Cardiac septum (tissue), 1 donor: ENCODE measurements at places on chromosomes 4 and X. TPM values are rescaled to one million over a fixed set of nuclear protein-coding genes. Genes with fewer than 3 reads are reported as not detected.

DNA sequence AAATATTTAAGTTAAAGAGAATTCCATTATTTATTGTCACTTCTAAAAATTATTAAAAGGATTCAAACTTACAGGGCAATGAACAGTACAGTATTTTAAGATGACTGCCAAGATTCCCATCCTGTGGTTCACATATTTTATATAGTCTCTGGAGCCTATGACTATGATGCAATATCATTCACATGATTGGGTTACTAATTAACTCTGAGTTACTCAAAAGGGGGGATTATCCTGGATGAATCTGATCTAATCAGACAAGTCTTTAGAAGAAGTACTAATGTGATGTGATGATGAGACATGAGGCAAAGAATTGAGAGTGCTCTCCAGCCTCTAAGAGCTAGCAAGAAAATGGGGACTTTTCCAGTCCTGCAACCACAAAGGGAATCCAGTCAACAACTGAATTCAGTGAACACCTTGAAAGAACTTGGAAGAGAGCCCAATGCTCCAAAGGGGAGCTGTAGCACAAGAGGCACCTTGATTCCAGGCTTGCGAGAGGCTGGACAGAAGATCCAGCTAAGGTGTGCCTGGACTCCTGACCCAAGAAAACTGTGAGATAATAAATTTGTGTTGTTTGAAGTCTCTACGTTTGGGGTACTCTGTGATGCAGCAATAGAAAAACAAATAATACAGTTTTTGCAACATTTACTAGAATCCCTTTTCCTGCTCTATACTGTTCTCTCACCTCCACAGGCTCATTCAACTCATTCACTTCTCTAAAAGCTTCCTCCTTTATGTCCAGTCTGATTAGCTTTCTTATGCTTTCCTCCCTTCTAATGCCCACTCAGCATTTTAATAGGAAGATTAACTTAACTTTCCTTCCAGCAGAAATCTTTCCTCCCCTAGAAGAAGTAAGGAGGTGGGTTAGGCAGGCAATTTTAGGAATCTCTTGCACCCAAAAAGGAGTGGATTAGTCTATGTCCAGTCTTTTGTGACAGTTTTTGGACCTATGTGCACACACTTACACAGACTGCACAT is 133.8 kb upstream of the LCORL start:
- DNase-seq = no peak

GRCh38 chrX:7261672-7262332 is 113.8 kb upstream of the PUDP start:
- DNase-seq = no peak

The CYBB gene
- 9.8 TPM for total RNA-seq

DNA sequence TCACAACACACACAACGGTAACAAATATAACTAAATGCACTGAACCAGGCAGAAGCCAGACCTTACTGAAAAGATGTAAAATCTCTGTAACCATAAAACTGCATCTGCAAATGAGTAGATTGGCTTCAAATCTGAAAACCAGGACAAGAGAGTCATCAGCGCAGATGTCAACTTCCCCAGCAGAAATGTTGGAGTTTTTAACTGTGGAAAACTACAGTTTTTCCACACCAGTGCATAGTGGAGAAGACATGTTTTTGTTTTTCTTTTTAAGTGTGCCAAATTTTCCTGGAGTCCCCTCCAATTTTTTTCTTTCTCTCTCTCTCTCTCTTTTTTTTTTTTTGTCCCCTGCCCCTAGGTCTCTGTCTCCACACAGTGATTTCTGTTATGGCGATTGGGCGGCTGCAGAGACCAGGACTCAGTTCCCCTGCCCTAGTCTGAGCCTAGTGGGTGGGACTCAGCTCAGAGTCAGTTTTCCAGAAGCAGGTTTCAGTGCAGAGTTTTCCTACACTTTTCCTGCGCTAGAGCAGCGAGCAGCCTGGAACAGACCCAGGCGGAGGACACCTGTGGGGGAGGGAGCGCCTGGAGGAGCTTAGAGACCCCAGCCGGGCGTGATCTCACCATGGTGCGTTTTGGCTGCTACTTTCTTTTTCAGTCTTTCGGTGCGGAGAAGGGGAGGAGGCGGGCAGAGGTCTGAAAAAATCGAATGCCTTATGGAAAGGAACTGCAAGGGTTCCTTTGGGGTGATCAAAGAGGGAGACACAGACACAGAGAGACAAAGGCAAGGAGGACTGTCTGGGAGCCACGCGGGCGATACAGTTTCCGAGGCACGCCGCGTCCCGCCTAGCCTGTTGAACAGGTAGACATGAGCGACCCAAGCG is at the start of gene GUCY1A1:
Gene GUCY1A1, plus strand, starts transcription at position 505 of the 878 bp plus-strand sequence. CDS start 30,020 bp downstream, outside the sequence.
- no peak for DNase-seq

The GAGE12F gene
- total RNA-seq = not detected

GRCh38 chr4:128303986-128304385 is 16.4 kb upstream of the PGRMC2 start:
- DNase-seq = no peak

The CSAG1 gene
- not detected for total RNA-seq

DNA sequence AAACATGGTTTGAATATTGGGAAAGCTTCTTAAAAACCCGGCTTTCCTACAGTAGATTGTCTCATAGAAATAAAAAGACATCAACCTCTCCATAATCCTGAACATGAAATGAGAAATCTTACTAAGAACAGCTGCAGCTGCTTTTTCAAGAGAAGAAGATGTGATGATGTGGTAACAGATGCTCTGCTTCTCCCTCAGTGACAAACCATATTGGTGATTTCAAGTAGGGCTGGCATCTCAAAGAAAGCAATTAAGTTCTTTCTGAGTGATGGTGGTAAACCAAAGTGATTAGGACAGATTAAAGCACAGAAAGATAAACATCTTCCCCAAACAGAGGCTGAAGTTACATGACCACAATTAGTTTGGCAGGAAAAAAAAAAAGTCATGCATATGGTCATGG is 1477.7 kb downstream of the RAPGEF2 start:
- DNase-seq = no peak

GRCh38 chrX:50799531-50799961 is 14.4 kb downstream of the SHROOM4 start:
- DNase-seq = no peak

The CDKL2 gene
- total RNA-seq = 0.70 TPM

GRCh38 chr4:161817914-161818313 is 345.9 kb downstream of the FSTL5 start:
- no peak for DNase-seq

- DNase-seq = no peak
These were observed 157.1 kb upstream of the LNX1 start for GRCh38 chr4:53748328-53748772.

DNA sequence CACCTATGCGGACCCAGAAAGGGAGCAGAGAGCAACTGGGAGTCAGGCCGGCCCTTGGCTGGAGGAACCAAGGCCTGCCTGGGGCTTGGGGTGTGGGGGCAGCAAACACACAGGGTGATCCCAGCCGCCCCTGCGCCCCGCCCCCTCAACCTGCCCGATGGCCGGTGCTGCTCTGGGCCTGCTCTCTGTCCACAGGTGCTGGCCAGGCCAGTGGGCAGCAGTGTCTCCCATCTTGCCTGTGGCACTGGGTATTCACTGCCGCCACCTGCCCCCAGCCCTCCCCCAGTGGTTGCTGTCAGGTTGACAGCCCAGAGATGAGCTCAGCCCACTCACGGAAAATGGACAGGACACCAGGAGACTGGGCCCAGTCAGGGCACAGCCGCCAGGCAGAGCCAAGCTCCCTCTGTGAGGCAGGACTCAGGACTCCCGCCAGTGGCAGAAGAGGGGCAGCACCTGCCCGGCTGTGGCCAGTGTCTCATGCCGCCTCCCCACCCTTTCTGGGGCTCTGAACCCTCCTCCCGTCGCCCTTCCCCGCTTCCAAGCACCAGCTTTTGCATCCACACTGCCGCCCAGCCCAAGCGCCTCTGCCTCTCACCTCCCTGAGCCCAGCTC is 4.7 kb downstream of the NKX1-1 start:
- peak; percentile 58 for DNase-seq

GRCh38 chr4:40908702-40909362 is 159.1 kb downstream of the NSUN7 start:
- DNase-seq = peak; percentile 81

The ITM2A gene
- total RNA-seq = 57.8 TPM

- DNase-seq = no peak
These were observed 30.1 kb downstream of the NEUROG2 start for GRCh38 chr4:112485930-112486329.

DNA sequence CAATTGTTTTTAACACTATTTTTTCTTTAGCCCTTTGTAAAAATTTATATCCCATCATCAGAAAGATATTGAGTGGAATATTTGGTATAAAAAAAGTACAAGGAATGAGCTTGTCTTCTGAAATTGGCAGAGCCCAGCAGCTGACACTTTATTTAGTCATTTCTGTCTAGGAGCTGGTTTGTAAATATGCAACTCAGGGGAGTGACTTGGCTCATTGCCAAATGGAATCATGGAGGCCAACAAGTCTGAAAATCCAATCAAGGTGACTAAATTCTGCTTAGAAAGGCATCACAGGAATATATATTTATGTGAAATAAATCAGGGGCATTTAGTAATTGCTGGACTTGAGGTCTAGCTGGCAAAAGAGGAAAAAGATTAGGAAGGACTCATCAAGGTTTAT is 74.4 kb downstream of the OTC start:
- no peak for DNase-seq

The SPIN4 gene
- 1.6 TPM for total RNA-seq

- DNase-seq = no peak
These were observed 1372.3 kb downstream of the STIM2 start for GRCh38 chr4:28232951-28233350.

The SCML2 gene
- 0.97 TPM for total RNA-seq

- peak; percentile 100 for DNase-seq
These were observed at the start of gene RELL1 for GRCh38 chr4:37686373-37687193. TSS of gene RELL1 (minus strand) at chr4:37686376. CDS start at chr4:37686287, 89 bp downstream.

DNA sequence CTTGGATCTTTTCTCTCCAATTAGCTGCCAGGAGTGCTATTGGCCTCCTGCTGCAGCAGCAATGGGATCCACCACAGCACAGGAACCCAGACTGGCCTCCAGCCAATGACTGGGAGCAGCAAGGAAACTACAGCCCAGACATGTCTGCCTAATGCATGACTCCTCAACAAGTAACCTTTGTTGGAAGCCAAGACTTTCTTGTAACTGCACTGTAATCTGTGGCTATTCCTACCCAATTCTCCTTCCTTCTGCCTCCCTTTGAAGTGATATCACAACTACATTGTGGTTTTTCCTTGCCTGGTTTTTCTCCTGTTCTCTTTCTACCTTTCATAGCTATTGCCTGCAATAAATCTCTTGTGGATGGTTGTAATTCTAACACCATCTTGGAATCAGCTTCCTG is 39.8 kb downstream of the SNCA start:
- DNase-seq = no peak

The ARR3 gene
- total RNA-seq = not detected

DNA sequence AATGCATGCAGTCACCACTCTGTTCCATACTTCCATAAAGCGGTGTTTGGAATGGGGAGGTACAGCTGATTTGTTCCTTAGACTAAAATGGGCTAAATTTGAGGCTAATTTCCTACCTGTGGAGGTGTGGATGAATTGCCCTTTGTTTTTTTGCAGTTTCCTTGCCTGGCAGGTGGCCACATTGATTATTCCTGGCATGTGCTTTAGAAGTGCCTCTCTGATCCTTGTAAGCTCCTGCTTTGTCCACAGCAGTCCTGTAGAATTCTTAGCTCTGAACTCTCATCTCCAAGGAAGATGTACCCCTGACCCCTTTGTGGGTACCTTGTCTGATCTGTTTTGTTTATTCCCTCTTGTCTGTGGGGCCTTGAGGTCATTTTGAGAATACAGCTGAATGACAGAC is 136.8 kb downstream of the ADGRL3 start:
- no peak for DNase-seq

The TEX13C gene
- total RNA-seq = not detected

The SLC7A11 gene
- total RNA-seq = 0.19 TPM

DNA sequence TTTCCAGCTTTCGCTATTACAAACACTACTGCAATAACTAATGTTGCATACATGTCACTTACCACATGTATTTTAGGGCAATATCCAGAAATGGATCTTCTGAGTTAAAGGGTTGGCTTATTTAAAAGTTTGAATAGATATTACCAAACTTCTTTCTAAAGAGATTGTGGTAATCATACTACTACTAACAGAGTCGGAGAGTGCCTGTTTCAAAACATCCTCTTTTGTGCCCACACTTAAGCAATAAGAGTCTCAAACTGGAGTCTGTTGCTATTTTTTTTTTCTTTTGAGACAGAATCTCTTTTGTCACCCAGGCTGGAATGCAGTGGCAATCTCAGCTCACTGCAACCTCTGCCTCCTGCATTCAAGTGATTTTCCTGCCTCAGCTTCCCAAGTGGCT is 35.8 kb downstream of the FGFBP1 start:
- no peak for DNase-seq

The GASK1B gene
- 90.6 TPM for total RNA-seq

- no peak for DNase-seq
These were observed 82.4 kb downstream of the AFAP1 start for GRCh38 chr4:7857238-7857701.

The SORBS2 gene
- 1,779 TPM for total RNA-seq

GRCh38 chrX:131881194-131881593 is 141.9 kb upstream of the STK26 start:
- DNase-seq = no peak

The FNIP2 gene
- 38.5 TPM for total RNA-seq

DNA sequence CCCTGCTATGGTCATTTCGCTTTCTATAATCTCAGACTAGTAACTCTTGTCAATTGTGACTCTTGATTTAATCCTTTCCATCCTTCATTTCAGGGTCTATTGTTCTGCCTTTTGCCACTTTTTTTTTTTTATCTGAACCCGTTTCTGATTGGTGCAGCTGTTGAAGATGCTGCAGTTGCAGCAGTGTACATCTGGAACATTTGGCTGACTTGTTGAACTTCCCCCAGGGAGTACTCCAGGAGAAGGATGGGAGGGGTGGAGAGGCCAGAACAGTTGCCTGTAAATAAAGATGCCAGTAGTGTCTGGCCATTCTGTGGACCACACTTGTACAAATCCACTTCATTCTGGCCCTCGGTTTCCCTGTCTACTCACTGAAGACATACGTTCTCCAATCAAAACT is 1.0 kb upstream of the EDA start:
- no peak for DNase-seq

DNA sequence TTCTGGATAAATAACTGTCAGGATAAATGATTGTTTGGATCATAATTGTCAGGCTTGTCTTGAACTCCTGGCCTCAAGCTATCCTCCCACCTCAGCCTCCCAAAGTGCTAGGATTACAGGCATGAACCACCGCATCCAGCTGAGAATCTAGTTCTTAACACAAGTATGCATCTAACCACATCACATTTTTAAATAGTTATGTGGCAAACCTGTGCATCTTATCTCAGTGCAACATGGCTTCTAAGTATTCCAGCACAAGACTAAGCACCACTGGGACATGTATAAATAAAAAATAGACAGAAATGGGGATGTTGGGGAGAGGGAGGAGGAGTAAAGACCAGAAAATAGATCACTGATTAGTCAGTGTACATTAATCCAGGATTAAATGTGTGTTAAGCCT is 74.7 kb upstream of the TBL1X start:
- DNase-seq = no peak

The TSPAN6 gene
- total RNA-seq = 3.0 TPM

GRCh38 chrX:3374108-3374800 is 27.8 kb upstream of the MXRA5 start:
- DNase-seq = no peak
